ENCODE measurements at places on chromosomes 7 and 10. TPM values are rescaled to one million over a fixed set of nuclear protein-coding genes. Genes with fewer than 3 reads are reported as not detected.

EVX1 gene
- total RNA-seq = not detected

DNA sequence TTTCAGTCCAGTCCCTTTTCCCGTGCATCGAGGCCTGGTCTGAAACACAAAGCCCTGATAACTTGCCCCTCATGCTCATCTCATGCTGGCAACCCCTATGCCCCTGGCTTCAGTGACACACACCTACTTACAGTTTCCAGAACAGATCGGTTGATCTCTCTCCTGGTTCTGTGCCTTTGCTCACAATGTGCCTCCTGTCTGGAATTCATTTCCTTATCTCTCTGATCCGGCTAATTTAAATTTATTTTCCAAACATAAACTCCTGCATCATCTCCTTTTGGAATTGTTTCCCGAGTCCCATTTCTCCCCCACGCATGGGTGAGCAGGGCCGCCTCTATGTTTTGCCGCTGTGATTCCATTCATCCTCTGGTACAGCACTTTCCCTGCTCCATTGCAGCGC lies 25.9 kb upstream of the FZD8 start:
- no peak for DNase-seq

GRCh38 chr7:114802632-114803031 lies 119.3 kb upstream of the MDFIC start:
- DNase-seq = no peak

DNA sequence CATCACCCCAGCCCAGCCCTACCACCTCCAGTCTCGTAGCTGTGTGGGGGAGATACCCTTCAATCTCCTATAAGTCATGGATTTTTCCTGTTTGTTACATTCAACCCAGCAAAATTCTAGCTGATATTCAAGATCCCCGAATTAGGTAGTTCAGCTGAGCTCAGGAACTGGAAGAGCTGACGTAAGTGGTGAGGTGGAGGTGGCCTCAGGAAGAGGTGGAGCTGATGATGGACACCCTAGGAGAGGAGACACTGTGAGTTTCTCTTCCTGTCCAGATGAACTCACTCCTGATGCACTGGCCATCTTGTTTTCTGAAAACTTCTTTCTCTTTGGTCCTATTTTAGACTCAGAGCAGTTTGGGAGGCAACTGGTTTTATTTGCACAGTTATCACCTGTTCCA lies 90.5 kb upstream of the PITRM1 start:
- no peak for DNase-seq

DNA sequence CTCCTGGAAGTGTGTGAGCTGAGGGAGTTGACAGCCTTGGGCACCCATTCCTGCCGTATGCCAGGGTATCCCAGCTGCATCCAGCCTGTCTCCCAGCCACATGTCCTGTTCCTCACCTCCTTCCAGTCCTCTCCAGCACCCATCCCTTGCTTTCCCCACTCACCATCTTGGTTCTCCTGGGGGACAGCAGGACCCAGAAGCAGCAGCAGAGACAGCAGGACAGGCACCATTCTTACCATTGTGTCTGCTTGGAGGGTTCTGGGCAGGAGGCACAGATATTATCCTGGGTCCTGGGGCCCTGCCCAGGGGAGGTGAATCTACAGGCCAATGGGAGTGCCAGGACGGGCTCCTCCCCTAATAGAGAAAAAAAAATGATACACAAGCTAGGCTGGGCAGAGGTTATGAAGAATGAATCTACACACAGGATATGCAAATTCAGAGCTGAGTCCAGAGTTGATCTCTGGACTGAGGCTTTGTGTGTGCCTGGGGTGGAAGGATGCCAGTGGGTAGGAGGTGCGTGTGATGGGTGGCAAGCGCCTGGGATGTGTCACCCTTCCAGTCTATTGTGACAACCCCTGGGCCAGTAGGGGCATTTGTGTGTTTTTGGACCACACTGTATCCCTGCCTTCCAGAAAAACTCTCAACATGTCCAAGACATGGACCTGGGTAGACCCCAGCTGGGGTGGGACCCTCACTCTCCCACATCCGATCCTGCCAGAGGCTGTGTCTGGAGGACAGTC lies at the start of gene AZGP1:
Gene AZGP1, minus strand, starts transcription at position 250 of the 740 bp plus-strand sequence. Its CDS starts 11 bp downstream, at position 239.
- no peak for DNase-seq

- DNase-seq = no peak
Observed at GRCh38 chr7:24419077-24419476, 135.1 kb downstream of the NPY start.

DNA sequence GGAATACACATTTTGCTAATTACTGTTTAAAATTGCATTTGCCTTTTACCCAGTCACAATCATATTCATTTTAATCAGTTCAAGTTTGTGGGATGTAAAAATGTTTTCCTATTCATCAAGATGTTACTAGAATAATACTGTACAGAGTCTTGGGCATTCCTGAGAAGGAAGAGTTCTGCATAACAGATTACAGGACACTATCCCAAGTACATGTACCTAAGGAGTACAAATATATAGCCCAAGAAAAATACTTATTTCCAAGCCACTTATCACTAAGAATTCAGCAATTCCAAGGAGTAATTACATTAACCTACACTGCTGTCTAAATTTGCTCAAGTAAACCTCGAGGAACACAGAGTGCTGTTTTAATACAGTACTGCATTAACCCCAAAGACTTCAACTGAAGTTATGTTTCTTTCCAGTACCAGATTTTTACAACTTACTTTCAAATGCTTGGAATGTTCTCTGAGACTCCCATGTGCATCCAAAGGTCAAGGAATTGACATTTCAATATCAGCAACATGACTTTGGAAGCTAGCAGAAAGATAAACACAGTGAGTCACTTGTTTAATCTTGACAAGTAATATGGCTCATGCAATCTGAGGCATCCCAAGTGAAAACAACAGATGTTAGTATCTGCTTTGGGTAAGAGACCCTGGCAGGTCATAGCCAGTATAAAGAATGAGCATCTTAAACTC lies 125.4 kb upstream of the BET1 start:
- DNase-seq = peak; percentile 94

Data from fibroblast of lung (primary cell).